ENCODE measurements at places on chromosomes 4 and X. TPM values are rescaled to one million over a fixed set of nuclear protein-coding genes. Genes with fewer than 3 reads are reported as not detected.

The GPRASP1 gene
- 5.0 TPM for total RNA-seq

The STATH gene
- total RNA-seq: not detected

The AFP gene
- total RNA-seq: not detected

The SLIT2 gene
- 91.8 TPM for total RNA-seq

The HEPH gene
- 11.4 TPM for total RNA-seq

The CYLC1 gene
- not detected for total RNA-seq

The LEF1 gene
- total RNA-seq: 4.3 TPM

The MAGEA10 gene
- not detected for total RNA-seq

The SORCS2 gene
- 5.8 TPM for total RNA-seq

DNA sequence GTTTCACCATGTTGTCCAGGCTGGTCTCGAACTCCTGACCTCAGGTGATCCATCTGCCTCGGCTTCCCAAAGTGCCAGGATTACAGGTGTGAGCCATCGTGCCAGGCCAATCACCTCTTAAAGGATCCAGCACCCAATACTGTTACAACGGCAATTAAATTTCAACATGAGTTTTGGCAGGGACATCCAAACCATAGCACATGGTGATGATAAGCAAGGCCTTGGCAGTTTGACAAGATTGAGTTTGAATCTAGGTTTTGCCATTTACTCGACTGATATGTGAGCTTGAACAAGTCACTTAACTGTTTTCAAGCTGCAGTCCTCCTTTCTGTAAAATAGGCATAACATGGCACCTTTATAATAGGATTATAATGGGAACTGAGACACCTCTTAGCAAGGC, 84.1 kb downstream of the GPR82 start:
- DNase-seq: no peak

- DNase-seq: no peak
These were observed 103.8 kb upstream of the ATP6AP2 start for GRCh38 chrX:40476958-40477357.

DNA sequence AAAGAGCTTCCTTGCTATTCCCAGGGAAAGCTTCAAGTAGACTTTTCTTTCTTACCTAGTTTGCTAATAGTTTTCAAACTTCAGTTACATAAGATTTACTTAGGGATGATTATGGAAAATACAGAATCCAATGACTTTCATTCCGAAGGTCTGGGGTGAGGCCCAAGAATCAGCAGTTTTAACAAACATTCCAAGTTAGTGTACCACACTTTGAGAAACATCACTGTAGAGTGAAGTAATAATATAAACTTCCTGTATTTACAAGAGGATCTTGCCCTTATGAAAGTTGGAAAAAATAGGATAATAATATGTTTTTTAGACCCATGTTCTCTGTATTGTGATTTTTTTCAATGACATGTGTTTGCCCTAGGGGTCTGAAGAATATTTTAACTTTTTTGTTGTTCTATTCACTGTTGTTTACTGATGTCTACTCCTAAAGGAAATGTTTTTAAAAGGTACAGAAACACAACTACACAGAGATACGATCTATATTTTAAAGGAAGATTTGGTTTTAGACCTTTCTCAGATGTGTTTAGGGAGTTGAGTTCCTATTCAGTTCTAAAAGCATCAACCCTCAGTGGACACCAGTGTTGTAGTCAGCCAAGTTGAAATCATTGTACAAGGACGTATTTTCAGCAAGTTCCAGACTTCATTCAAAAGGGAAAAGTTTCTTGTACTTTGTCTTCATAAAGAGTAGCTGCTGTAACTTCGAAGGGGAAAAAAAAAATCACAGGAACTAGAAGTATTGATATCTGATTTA, 295.8 kb upstream of the SLC7A11 start:
- no peak for DNase-seq

- no peak for DNase-seq
These were observed 30.6 kb upstream of the MANBA start for GRCh38 chr4:102791318-102791835.

DNA sequence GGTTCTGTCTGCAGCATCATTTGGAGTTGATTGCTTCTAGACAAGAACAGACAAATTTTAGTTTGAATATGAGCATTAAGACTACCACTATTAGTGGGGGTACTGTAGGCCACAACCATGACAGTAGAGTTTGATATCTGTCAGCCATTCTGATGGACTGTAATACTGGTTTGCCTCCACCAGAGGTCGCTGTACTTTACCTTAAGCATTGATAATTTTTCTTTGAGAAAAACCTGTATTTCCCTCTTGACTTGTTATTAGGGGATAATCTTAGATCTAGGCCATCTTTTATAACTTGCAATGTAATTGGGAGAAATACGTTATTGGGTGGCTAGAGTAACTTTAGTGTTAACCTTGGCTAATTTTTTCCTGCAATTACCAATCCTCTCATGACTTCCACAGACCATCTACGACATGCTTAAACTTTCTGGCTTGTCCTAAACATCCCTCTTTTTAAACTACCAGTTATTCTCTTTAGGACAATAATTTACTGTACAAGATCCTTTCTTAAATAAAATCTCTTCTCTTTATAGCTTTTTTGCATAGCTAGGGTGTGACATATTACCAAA, 562.4 kb downstream of the MAGEB5 start:
- no peak for DNase-seq

DNA sequence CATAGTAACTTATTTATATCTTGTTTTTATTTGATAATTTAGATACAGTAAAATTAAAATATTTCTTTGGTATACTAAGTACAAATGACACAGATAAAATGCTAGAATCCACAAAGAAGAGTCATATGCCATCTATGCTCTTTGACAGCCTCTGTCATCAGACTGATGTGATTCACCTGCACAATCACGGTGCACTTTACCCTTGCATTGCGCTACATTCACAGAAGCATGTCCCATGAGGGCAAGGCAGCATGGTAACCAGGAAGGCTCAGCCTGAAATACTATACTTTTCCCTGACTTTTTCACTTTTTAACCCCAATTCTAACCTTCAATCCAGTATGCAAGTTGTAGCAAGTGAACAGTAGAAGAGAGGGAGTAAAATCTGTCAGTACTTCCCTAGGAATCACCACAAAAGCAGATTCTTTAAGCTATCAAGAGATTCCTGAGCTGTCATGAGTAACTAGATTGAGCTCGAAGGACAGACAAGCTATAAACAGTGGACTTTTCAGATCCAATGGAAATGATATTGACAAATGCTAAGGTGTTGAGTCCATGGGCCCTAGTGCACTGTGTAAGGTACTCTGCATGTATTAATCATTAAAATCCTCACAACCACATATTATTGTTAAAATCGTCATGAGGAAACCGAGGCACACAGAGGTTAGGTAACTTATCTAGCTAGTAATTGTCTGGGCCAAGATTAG, 14.2 kb downstream of the SEC24D start:
- DNase-seq: no peak

- DNase-seq: no peak
These were observed 1.2 kb downstream of the RAP1GDS1 start for GRCh38 chr4:98262431-98262830.
